ENCODE measurements at places on chromosomes 4 and X. TPM values are rescaled to one million over a fixed set of nuclear protein-coding genes. Genes with fewer than 3 reads are reported as not detected.

GRCh38 chr4:4541040-4541631 is 712 bp downstream of the STX18 start:
- no peak for DNase-seq

The TKTL2 gene
- total RNA-seq, result not detected

- DNase-seq, result no peak
Measured at GRCh38 chr4:184147858-184148737, 69.6 kb downstream of the ENPP6 start.

The CCDC160 gene
- not detected for total RNA-seq

- DNase-seq, result no peak
Measured at GRCh38 chr4:148056879-148057278, 325.0 kb downstream of the ARHGAP10 start.

DNA sequence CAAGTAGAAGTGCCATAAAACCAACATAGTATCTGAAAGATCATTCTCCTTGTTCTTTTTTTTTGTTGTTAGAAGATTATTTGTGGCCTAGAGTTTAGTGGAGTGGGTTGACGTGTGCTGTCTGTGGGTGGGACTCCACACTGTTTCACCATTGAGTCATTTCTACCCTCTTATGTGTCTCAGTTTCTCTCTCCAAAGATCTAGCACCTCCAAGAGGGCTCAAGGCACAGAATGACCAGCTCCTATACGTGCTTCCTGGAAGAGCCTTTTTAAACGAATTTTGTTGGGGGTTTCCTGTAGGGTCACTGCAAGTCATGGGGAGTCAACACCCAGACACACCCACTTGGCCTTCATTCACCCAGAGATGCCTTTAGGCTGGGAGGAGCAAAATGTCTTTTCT is 150.1 kb downstream of the KLF8 start:
- DNase-seq, result no peak

The ARSJ gene
- 0.54 TPM for total RNA-seq

- no peak for DNase-seq
Measured at GRCh38 chr4:1879485-1879884, 8.3 kb downstream of the NSD2 start.

- no peak for DNase-seq
Measured at GRCh38 chrX:12657881-12658280, 133.3 kb upstream of the PRPS2 start.

GRCh38 chr4:96585304-96585703 is 745.4 kb downstream of the PDHA2 start:
- DNase-seq, result no peak

GRCh38 chr4:185020863-185021761 is 2.8 kb downstream of the HELT start:
- DNase-seq, result no peak

- DNase-seq, result no peak
Measured at GRCh38 chr4:137700072-137700471, 167.8 kb upstream of the PCDH18 start.

- no peak for DNase-seq
Measured at GRCh38 chr4:145613566-145614232, 5.5 kb upstream of the MMAA start.

DNA sequence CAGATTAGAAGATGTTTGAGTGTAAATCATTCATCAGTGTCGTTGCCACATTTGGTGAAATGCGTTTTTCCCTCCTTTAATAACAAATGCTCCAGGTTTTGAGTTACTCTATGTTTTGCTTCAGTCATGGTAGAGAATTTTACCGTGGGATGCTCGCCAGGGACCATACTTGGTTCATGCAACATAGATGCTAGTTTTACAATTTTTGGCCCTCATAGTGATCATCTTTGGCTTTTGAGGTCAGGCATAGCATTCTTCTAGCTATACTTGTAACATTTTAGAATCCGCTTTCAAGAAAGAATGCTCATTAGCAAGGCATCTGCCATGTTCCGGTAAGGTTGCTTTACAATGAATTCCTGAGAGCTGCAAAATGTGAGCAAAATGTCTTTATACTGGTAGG is 147.2 kb downstream of the SPCS3 start:
- no peak for DNase-seq

The ZNF185 gene
- total RNA-seq, result 1.9 TPM

GRCh38 chrX:130262231-130262630 is 6.5 kb downstream of the ZNF280C start:
- DNase-seq, result no peak

The NAT8L gene
- 1.1 TPM for total RNA-seq

DNA sequence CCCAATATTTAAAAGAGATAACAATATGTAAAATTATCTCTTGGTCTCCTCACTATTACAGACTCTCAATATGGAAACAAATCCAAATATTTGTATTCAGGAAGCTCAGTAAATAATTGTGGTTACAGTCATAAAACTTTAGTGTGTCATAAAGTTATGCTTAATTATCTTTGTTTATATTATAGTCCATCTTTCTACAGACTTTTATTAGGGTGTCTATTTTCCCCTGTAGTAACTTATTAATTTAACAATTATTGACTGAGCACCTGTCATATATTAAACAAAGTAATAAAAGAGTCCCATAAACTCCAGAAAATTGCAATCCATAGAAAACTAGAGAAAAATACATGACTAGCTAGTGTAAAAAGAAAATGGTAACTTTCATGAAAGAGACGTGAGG is 61.6 kb upstream of the GPM6A start:
- no peak for DNase-seq

The MYL5 gene
- 3.9 TPM for total RNA-seq

DNA sequence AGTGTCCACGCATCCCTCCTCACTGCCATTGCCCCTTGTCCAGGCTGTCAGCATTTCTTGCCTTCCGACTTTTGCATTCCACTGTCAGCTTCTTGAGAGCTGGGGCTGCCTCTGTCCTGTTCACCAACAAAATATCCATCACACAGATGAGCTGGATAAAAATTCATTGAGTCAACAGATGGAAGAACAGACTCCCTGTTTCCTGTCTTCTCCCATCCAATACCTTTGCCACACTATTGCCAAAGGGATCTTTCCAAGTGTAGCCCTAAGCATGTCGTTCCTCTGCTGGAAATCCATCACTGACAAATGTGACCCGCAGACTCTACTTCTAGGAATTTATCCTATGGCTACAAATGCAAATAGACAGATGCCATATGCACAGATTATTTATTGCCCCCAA is 78.0 kb upstream of the PJA1 start:
- no peak for DNase-seq

The CHST7 gene
- total RNA-seq, result 15.1 TPM

DNA sequence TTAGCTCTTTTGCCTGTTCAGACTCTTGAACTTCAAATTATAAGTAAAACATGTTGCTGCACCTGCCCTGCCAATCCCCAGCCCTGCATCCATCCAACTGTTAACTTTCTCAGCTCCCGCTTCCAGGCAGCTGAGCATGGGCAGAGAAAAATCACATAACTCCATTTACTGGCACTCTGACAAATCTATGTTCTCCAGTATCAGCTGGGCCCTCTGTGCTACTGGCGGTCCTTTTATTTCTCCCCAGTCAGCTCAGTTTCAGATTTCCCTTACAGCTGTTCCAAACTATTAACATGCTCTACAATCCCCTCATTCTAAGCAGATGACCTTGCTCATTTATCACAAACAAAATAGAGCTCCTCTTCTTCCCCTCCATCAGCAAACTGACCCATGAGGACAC is 240.4 kb upstream of the TET2 start:
- DNase-seq, result no peak

GRCh38 chr4:89915937-89916336 is 21.3 kb downstream of the MMRN1 start:
- no peak for DNase-seq

GRCh38 chrX:31435592-31435991 is 363.8 kb upstream of the FTHL17 start:
- DNase-seq, result no peak

The ANOS1 gene
- total RNA-seq, result 4.9 TPM

DNA sequence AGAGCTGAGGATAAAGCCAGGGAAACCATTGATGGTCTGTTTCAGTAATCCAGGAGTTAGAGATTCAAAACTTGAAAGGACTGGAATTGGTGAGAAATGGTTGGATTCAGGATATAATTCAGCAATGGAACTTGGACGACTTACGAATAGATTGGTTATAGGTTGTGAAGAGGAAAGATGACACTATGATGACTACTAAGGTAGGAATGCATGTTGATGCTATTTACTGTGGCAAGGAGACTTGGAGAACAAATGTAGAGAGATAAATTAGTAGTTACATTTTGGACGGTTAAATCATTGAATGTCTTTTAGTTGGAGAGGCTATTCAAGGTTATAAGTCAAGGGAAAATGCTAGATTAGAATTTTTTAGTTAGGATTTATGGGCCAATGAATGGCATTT is 365.4 kb upstream of the TECRL start:
- DNase-seq, result no peak

The TFDP3 gene
- not detected for total RNA-seq

DNA sequence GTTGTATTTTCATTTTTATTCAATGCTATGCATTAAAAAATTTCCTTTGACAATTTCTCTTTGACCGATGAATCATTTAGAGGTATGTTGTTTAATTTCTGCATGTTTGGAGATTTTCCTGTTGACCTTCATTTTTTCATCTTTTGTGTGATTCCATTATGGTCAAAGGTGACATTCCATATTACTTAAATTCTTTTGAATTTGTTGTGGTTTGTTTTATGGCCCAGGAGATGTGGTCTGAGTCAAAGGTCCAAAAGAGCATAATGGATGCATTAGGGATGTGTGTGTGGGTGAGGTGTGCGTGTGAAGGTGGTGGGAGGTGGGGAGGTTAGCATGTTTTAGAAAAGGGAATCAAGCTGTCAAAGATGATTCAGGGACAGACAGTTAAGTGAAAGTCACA is 76.0 kb upstream of the GIMD1 start:
- DNase-seq, result no peak

Measured in Right ventricle myocardium inferior (tissue), 1 donor.